Stimulated activated CD4-positive, alpha-beta T cell treated with anti-CD3 and anti-CD28 coated beads, Interleukin-1b, Interleukin-23, amount 100 ng/mL, for 1 hour (primary cell): ENCODE measurements at places on chromosomes 3 and 15.

DNA sequence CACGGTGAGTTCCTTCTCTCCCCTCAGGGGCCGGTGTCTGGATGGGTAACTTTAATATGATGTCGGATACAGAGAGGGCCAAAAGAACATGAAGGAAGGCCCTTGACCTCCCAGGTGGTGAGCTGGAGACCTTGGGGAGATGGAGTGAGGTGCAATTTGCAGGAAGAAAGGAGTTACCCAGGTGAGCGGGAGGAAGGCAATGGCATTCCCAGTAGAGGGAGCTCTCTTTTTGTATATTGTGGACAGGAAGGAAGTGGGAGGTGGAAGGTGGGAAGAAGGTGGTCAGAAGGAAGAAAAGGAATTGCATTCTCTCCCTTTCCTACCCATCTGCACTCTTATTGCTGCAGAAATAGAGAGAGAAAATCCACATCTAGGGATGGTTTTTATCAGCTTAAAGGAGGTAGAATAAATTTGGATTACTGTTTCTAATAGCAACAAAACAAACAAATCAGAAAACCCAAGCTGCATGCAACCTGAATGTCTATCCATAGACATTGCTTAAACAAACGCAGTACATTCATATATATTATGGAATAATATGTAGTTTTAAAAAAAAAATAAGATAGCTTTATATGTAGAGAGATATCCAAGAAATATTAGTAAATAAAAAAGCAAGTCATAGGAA lies 169.0 kb upstream of the TSC22D2 start:
- DNase-seq = no peak

- DNase-seq = no peak
These were observed 571.6 kb upstream of the CCDC54 start for GRCh38 chr3:106805625-106806024.

GRCh38 chr15:70447928-70448698 lies 315.2 kb downstream of the UACA start:
- no peak for DNase-seq

GRCh38 chr15:101723171-101723873 lies 951 bp downstream of the TARS3 start:
- DNase-seq = no peak
